ENCODE measurements at places on chromosomes 1 and 21.

DNA sequence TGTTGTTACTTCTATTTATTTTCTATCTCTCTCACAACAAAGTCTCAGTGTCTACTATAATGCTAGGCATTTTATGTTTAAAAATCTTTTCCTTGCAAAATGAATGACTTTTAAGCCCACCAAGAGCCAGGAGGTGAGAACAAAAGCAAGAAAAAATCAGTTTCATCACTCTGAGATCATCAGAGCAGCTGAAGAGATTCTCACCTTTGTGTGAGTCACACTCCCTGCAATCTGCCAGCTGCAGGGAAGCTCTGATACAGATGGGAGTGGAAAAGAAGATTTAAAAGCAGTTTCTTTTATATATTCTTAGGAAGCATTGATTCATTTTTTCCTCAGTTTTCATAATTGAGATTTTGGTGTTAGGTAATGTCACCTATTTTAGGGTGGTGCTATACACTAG, 107.6 kb downstream of the LHX9 start:
- no peaks in the 10 kb centered on the region for H3K27me3 ChIP-seq
- H3K36me3 ChIP-seq = no peaks in the 10 kb centered on the region
- H3K4me1 ChIP-seq = no peaks in the 10 kb centered on the region

- no peak overlapping the region for H3K27ac ChIP-seq
- H3K27me3 ChIP-seq = no peaks in the 10 kb centered on the region
- no peaks in the 10 kb centered on the region for H3K36me3 ChIP-seq
- peaks cover 34% of the 10 kb centered on the region for H3K4me1 ChIP-seq
- no peak for DNase-seq
Observed at GRCh38 chr21:38814126-38815059, 8.7 kb downstream of the ETS2 start.

DNA sequence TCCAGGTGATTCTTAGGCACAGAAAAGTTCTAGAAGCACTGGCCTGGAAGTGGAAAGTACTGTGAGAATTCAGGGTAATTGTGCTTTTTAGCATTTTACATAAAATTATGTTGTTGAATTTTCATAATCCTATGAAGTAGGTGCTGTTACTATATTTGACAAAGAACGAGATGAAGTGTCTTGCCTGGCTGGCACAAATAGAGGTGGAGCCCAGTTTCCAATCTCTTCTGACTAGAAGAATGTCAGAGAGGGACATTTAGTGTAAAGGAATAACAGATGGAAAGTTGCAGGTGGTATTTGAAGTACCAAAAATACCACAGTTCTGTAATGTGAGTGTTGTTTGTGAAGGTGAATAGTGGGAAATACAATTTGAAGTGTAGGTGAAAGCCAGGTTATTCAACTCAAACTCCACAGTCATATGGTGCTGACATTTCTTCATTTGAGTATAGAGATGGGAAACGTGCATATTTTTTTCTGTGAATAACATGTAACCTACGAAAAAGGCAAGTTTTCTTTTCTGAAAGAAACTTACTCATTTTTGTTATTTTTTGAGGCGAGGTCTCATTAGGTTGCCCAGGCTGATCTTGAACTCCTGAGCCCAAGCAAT, 3.5 kb upstream of the TMCO2 start:
- H3K27ac ChIP-seq = no peak overlapping the region
- DNase-seq = no peak
- no peaks in the 10 kb centered on the region for H3K4me1 ChIP-seq
- no peaks in the 10 kb centered on the region for H3K36me3 ChIP-seq

- H3K27me3 ChIP-seq = no peaks in the 10 kb centered on the region
- no peaks in the 10 kb centered on the region for H3K4me1 ChIP-seq
- DNase-seq = no peak
Observed at GRCh38 chr1:33666616-33667015, 194.2 kb downstream of the ZSCAN20 start.

GRCh38 chr21:44783020-44783696, 18.5 kb downstream of the UBE2G2 start:
- no peaks in the 10 kb centered on the region for H3K27me3 ChIP-seq
- no peak for DNase-seq
- H3K27ac ChIP-seq = no peak overlapping the region
- no peaks in the 10 kb centered on the region for H3K36me3 ChIP-seq

GRCh38 chr1:44650159-44650831, 24.0 kb downstream of the TMEM53 start:
- H3K27me3 ChIP-seq = no peaks in the 10 kb centered on the region
- H3K27ac ChIP-seq = no peak overlapping the region
- H3K4me1 ChIP-seq = peaks cover 15% of the 10 kb centered on the region
- H3K4me3 ChIP-seq = no peak overlapping the region
- no peak for DNase-seq
- peaks cover 62% of the 10 kb centered on the region for H3K36me3 ChIP-seq

- H3K27ac ChIP-seq = no peak overlapping the region
- H3K36me3 ChIP-seq = no peaks in the 10 kb centered on the region
- DNase-seq = no peak
- H3K4me3 ChIP-seq = no peak overlapping the region
- peaks cover 12% of the 10 kb centered on the region for H3K4me1 ChIP-seq
Observed at GRCh38 chr1:64884261-64885040, 81.9 kb downstream of the JAK1 start.

GRCh38 chr1:28865997-28866650, 48.2 kb upstream of the EPB41 start:
- H3K4me1 ChIP-seq = no peaks in the 10 kb centered on the region
- no peak overlapping the region for H3K4me3 ChIP-seq
- peaks cover 4% of the 10 kb centered on the region for H3K27me3 ChIP-seq
- H3K36me3 ChIP-seq = no peaks in the 10 kb centered on the region

- H3K4me3 ChIP-seq = no peak overlapping the region
- H3K36me3 ChIP-seq = no peaks in the 10 kb centered on the region
- DNase-seq = no peak
- no peaks in the 10 kb centered on the region for H3K27me3 ChIP-seq
Observed at GRCh38 chr1:29470087-29470787, 233.9 kb downstream of the PTPRU start.

GRCh38 chr1:233282582-233282886, 13.0 kb downstream of the PCNX2 start:
- H3K27me3 ChIP-seq = no peaks in the 10 kb centered on the region
- DNase-seq = no peak
- H3K4me1 ChIP-seq = no peaks in the 10 kb centered on the region
- H3K27ac ChIP-seq = no peak overlapping the region
- no peak overlapping the region for H3K4me3 ChIP-seq

DNA sequence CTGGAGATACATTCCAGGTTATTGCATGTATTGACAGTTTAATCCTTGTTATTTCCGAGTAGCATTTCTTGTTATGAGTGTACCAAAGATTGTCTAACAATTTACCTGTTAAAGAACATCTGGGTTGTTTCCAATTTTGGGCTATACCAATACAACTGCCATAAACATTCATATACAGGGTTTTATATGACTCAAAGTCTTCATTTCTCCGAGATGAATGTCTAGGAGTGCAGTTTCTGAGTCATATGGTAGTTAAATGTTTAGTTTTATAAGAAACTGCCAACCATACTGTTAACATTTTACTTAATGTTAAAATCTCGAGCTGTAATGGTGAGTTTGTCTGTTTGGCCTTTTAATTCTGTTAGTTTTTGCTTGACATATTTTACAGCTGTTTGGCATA, 10.0 kb downstream of the RAB4A start:
- H3K27me3 ChIP-seq = no peaks in the 10 kb centered on the region
- no peaks in the 10 kb centered on the region for H3K36me3 ChIP-seq
- no peak for DNase-seq
- no peak overlapping the region for H3K4me3 ChIP-seq

DNA sequence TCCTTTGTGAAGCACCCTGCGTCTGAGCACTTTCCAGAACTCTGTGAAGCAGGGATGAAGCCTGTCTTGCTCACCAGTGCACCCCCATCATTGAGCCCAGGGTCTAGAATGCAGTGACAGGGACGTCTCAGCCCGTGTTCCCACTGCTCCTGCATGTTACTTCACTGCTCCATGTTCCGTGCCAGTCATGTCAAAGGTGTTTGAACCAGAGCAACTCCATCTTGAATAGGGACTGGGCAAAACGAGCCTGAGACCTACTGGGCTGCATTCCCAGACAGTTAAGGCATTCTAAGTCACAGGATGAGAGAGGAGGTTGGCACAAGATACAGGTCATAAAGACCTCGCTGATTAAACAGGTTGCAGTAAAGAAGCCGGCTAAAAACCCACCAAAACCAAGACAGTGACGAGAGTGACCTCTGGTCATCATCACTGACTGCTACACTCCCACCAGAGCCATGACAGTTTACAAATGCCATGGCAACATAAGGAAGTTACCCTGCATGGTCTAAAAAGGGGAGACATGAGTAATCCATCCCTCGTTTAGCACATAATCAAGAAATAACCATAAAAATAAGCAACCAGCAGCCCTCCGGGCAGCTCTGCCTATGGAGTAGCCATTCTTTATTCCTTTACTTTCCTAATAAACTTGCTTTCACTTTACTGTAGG, 63.2 kb downstream of the SDC3 start:
- H3K4me1 ChIP-seq = peaks cover 25% of the 10 kb centered on the region
- no peaks in the 10 kb centered on the region for H3K36me3 ChIP-seq

DNA sequence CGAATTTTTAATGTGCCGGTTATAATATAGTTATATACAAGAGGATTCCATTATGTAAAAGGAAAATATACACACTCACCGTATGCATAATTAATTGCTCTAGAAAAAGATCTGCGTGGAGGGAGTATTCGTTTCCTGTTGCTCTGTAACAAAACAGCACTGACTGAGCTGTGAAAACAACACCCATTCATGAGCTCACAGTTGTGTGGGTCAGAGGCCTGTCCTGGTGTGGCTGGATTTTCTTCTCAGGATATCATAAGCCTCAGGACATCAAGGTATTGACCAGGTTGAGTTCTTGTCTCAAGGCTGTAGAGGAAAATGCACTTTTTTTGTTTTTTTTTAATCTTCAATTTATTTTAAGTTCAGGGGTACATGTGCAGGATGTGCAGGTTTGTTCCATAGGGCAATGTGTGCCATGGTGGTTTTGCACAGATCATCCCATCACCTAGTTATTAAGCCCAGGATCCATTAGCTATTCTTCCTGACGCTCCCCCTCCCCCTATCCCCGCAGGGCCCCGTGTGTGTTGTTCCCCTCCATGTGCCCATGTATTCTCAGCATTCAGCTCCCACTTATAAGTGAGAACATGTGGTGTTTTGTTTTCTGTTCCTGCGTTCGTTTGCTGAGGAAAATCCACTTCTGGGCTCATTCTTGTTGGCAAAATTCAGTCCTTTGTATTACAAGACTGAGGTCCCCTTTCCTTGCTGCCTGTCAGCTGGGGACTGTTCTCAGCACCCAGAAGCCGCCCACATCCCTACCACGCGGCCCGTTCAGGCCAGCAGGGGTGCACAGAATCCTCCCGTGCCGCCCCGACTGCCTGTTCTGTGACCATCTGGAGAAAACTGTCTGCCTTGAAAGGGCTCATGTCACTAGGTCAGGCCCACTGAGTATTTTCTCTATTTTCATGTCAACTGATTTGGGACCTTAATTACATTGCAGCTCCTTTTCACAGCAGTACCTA, 87.4 kb upstream of the ERRFI1 start:
- H3K4me3 ChIP-seq = no peak overlapping the region
- H3K27me3 ChIP-seq = no peaks in the 10 kb centered on the region
- no peak for DNase-seq
- peaks cover 5% of the 10 kb centered on the region for H3K4me1 ChIP-seq
- no peak overlapping the region for H3K27ac ChIP-seq
- no peaks in the 10 kb centered on the region for H3K36me3 ChIP-seq

- H3K4me3 ChIP-seq = no peak overlapping the region
- no peak overlapping the region for H3K27ac ChIP-seq
- no peaks in the 10 kb centered on the region for H3K4me1 ChIP-seq
- H3K27me3 ChIP-seq = no peaks in the 10 kb centered on the region
Observed at GRCh38 chr1:228198977-228199590, 8.8 kb upstream of the OBSCN start.

GRCh38 chr1:151944857-151945575, 35.7 kb upstream of the THEM4 start:
- peak overlapping the region; percentile 83 for H3K27ac ChIP-seq
- H3K27me3 ChIP-seq = no peaks in the 10 kb centered on the region
- H3K36me3 ChIP-seq = no peaks in the 10 kb centered on the region
- no peak for DNase-seq

DNA sequence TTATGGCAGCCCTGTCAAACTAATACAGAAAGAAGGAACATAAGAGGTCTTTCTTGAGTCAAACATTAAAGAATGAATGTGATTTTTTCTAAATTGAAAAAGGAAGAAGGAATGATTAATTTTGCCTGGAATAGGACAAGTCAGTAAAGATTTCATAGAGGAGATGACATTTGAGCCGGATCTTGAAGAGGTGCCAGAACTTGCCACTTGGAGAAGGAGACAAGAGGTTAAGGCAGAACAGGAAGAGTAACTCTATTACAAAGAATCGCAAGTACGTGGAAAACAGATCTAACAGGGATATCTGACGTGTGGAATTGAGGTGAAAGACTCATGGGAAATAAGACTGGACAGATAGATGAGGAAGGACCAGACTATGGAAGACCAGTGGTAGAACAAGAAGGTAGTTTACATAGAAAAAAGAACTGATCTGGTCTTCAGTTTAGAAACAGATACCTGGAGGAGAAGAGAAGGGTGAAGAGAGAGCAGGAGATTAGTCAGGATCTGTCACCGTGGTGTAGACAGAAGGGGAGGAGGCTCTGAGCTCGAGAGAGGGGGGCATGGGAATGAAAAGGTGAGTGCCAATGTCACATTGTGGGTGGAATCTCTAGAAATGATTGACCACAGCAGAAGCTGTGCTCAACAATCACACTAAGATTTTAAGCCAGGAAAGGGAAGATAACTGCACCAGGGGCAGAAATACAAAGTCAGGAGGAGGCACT, 32.5 kb downstream of the RHOU start:
- no peaks in the 10 kb centered on the region for H3K36me3 ChIP-seq
- no peaks in the 10 kb centered on the region for H3K4me1 ChIP-seq
- no peaks in the 10 kb centered on the region for H3K27me3 ChIP-seq
- H3K4me3 ChIP-seq = no peak overlapping the region
- no peak for DNase-seq
- no peak overlapping the region for H3K27ac ChIP-seq

GRCh38 chr1:202968895-202969295, 1.8 kb upstream of the CYB5R1 start:
- H3K4me3 ChIP-seq = no peak overlapping the region
- H3K27ac ChIP-seq = peak overlapping the region; percentile 97
- peaks cover 7% of the 10 kb centered on the region for H3K36me3 ChIP-seq
- H3K4me1 ChIP-seq = peaks cover 36% of the 10 kb centered on the region
- DNase-seq = peak; percentile 68

DNA sequence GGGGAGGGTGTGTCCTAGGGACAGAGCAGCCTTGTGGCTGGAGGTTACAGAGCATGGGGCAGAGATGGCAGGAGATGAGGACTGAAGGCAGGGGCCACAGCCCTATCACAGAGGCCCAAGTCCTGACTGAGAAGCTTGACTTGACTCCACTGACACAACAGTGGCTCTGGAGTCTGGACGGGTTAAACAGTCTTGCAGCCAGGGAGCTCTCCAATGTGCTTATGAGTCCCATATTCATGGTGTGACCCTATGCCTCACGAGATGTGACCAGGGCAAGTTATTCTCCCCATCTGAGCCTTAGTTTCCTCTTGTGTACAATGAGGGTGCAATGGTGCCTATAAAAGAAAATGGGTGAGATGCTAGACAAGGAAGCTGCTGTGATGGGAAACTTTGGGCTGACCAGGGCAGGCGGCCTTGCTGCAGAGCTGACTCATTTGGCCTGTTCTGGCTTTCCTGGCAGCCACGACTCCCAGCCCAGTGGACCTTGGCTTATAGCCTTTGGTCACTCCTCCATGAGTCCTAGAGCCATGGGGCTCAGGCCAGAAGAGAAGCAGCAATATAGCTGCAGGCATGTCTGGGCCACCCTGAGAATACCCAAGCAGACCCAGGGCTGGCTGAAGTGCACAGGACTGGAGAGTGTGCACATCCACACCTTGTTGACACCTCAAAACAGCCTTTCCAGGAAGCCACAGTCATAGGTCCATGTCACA, 2.8 kb upstream of the TTC22 start:
- peaks cover 25% of the 10 kb centered on the region for H3K4me1 ChIP-seq
- DNase-seq = peak; percentile 64
- no peak overlapping the region for H3K4me3 ChIP-seq
- peak overlapping the region; percentile 86 for H3K27ac ChIP-seq
- no peaks in the 10 kb centered on the region for H3K27me3 ChIP-seq
- no peaks in the 10 kb centered on the region for H3K36me3 ChIP-seq
